ENCODE measurements at places on chromosomes 1 and 21.

- H3K27me3 ChIP-seq: no peaks in the 10 kb centered on the region
- peaks cover 26% of the 10 kb centered on the region for H3K4me1 ChIP-seq
- DNase-seq: no peak
- H3K4me3 ChIP-seq: no peak overlapping the region
These were observed 12.5 kb downstream of the SLC9A1 start for GRCh38 chr1:27142464-27142863.

DNA sequence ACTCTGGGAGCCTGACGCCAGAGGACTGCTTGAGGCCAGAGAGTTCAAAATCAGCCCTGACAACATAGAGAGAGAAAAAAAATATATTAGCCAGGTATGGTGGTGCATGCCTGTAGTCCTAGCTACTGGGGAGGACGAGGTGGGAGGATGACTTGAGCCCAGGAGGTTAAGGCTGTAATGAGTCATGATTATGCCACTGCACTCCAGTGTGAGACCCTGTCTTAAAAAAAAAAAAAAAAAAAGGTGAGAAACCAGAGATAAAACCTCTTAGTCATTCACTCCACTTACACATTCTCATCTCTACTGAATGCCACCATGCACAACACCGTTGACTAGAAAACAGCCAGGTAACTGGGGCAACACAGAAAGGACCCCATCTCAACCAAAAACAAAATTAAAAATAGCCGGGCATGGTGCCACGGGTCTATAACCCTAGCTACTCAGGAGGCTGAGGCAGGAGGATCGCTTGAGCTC is 178.1 kb downstream of the SLC45A1 start:
- no peaks in the 10 kb centered on the region for H3K27me3 ChIP-seq
- H3K4me3 ChIP-seq: no peak overlapping the region
- H3K27ac ChIP-seq: no peak overlapping the region
- peaks cover 6% of the 10 kb centered on the region for H3K4me1 ChIP-seq
- H3K36me3 ChIP-seq: peaks cover 22% of the 10 kb centered on the region

GRCh38 chr1:96632045-96632664 is 89.4 kb upstream of the PTBP2 start:
- no peak for DNase-seq
- H3K4me1 ChIP-seq: no peaks in the 10 kb centered on the region
- H3K27me3 ChIP-seq: no peaks in the 10 kb centered on the region

GRCh38 chr1:55684131-55684650 is 469.0 kb upstream of the USP24 start:
- no peak for DNase-seq
- H3K36me3 ChIP-seq: no peaks in the 10 kb centered on the region
- no peak overlapping the region for H3K4me3 ChIP-seq

- peak; percentile 59 for DNase-seq
- H3K4me1 ChIP-seq: no peaks in the 10 kb centered on the region
- peaks cover 20% of the 10 kb centered on the region for H3K27me3 ChIP-seq
- no peak overlapping the region for H3K27ac ChIP-seq
- H3K36me3 ChIP-seq: no peaks in the 10 kb centered on the region
- no peak overlapping the region for H3K4me3 ChIP-seq
These were observed 60.3 kb downstream of the STUM start for GRCh38 chr1:226608699-226609505.

- H3K4me3 ChIP-seq: no peak overlapping the region
- peaks cover 20% of the 10 kb centered on the region for H3K36me3 ChIP-seq
- H3K27ac ChIP-seq: no peak overlapping the region
- peaks cover 11% of the 10 kb centered on the region for H3K4me1 ChIP-seq
- H3K27me3 ChIP-seq: no peaks in the 10 kb centered on the region
These were observed 2.8 kb downstream of the SMG5 start for GRCh38 chr1:156279837-156280236.

DNA sequence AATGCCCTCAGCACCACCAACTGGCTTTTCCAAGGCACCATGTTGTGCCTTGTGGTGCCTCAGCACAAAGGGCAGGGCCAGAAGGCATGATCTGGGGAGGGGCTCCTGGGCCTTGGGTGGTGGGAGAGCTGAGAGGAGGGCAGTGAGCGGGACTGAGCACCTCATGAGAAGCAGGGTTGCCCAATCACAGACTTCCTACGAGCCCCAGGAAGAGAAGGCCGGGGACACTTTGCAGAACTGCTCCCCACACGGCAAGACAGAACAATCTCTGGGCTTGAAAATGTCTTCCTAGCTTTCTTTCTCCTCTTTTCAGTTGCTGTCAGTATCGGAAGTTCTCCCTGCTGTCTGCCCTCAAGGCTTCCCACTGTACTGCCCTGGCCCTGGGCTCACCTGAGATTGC is 6.8 kb downstream of the KCNJ10 start:
- H3K4me3 ChIP-seq: no peak overlapping the region
- peaks cover 67% of the 10 kb centered on the region for H3K27me3 ChIP-seq
- no peak for DNase-seq
- H3K4me1 ChIP-seq: no peaks in the 10 kb centered on the region
- H3K36me3 ChIP-seq: no peaks in the 10 kb centered on the region

- peaks cover 7% of the 10 kb centered on the region for H3K4me1 ChIP-seq
- no peak overlapping the region for H3K4me3 ChIP-seq
- peaks cover 1% of the 10 kb centered on the region for H3K36me3 ChIP-seq
- H3K27me3 ChIP-seq: no peaks in the 10 kb centered on the region
These were observed 51.4 kb upstream of the DIRAS3 start for GRCh38 chr1:68101829-68102228.

DNA sequence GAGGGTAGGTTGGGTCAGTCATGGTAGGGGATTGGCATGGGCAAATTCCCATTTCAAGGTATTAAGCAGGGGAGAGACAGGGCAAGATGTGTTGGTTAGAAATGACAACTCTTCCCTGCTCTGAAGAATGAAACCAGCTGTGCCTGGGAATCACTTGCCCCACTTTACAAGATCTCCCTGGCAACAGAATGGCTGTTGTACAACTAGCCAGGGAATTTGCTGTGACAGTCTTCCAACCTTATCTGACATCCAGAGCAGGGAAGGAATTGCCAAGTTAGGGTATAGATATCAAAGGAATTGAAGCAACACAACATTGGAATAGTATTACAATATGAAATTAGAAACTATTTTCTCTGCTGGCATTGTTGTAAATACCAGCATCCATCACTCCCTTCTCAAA is 154.7 kb downstream of the CACNA1E start:
- no peak overlapping the region for H3K4me3 ChIP-seq
- no peaks in the 10 kb centered on the region for H3K36me3 ChIP-seq
- DNase-seq: no peak
- H3K4me1 ChIP-seq: no peaks in the 10 kb centered on the region
- no peaks in the 10 kb centered on the region for H3K27me3 ChIP-seq

DNA sequence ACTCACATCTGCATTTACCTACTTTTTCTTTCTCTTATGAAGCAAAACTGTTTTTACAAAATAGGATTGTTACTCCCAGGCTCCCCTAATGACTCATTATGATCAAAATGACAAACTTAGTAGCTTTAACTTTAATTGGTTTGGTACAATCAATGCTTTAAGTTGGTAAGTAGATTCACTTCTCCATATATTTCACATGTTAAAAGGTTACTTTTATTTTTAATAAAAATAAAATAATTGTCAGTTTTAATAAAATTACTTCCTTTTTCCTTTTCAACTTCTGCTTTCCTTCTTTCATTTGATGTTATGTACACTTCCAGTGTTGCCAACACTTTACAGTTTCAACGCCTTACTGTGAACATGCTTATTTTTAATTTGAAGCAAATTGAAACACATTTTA is 477.6 kb downstream of the SETD4 start:
- H3K27ac ChIP-seq: no peak overlapping the region
- no peak for DNase-seq
- no peaks in the 10 kb centered on the region for H3K27me3 ChIP-seq

GRCh38 chr21:46221664-46222435 is 6.7 kb downstream of the LSS start:
- no peak overlapping the region for H3K4me3 ChIP-seq
- peaks cover 3% of the 10 kb centered on the region for H3K4me1 ChIP-seq
- H3K27me3 ChIP-seq: no peaks in the 10 kb centered on the region
- no peak for DNase-seq
- no peak overlapping the region for H3K27ac ChIP-seq

- no peak overlapping the region for H3K4me3 ChIP-seq
- H3K36me3 ChIP-seq: no peaks in the 10 kb centered on the region
- no peaks in the 10 kb centered on the region for H3K4me1 ChIP-seq
- H3K27me3 ChIP-seq: no peaks in the 10 kb centered on the region
- no peak for DNase-seq
These were observed 63.9 kb downstream of the GRIK1 start for GRCh38 chr21:29875873-29876272.
